MCF 10A (cell line): ENCODE measurements at places on chromosomes 2 and 18.

DNA sequence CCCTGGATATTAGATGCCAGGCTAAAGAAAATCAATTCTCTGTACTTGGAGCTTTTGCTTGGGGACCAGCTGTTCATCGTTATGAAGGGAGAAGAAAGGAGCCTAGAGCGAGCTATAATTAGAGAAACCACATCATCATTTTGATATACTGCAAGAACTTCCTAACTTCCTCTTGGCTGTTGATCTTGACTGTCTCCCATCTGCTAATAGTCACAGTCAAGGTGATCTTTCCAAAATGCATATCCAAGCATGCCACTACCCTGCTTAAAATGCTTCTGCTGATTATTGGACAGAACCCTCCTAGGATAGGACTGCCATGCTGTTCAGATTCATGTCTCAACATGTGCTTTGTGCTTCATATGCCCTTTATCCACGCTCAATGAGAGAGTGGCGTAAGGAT, 54.8 kb downstream of the RAPGEF4 start:
- DNase-seq, result no peak

DNA sequence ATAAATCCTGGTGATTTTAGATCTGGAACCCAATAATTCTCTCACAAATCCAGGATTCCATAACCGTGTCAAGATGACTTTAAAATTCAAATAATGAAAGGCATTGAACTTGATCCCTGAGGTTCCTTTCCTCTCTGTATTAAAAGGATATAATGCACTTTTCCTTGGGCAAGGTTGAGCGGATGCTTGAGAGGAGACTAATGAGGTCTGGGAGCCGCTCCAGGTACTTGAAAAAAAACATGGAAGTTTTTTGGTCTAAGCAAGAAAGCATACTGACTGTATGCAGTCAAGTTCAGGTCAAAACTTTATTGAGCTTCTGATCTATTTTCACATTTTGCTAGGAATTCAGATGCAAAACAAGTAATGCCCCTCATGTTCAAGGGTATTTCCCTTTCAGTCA, 318.5 kb downstream of the RAD51AP2 start:
- DNase-seq, result no peak

GRCh38 chr2:13019781-13020180, 303.0 kb downstream of the TRIB2 start:
- DNase-seq, result no peak

DNA sequence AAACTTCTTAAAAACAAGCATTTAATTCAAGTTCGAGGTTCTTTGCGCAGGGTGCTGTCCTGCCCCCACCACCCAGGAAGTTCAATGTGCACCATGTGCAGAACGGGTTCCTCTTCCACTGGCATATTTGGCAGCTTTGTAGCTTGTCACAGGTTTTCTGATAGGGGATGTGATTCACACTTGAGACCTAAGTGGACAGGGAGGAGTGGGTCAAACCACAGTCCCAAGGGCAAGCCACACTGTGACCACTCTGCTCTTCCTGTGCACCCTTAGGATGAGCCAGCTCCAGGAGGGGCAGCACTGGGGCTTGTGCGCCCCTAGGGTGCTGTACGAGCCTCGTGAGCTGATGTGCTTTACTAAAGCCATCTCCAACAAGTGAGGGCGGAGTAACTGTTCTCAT, 82.5 kb downstream of the TGFA start:
- no peak for DNase-seq

GRCh38 chr2:30405260-30405605, 41.8 kb upstream of the LCLAT1 start:
- DNase-seq, result no peak

DNA sequence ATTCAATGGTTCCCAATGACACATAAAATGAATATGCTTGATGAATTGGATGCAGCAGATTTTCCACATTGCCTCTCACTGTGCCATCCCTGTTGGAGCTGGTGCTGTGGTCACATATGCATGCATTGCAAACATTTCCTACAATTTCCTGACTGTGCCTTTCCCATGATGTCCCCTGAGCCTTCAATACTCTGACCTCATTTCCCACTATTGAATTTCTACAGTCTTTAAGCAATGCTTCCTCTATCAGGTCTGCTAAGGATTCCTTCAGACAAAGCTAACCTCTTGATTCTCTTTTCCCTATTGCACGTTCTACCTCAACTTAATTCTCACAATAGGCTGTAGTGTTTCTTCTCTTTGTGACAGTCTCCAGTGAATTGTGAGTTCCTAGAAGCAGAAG, 342.5 kb upstream of the CRIM1 start:
- DNase-seq, result no peak
